Epithelial cell of umbilical artery (primary cell): ENCODE measurements at places on chromosomes 2 and 18. TPM values are rescaled to one million over a fixed set of nuclear protein-coding genes. Genes with fewer than 3 reads are reported as not detected.

Gene KCNG2
- total RNA-seq: not detected in 2 replicates

Gene ASAP2
- total RNA-seq: 41.5 and 52.3 TPM in 2 replicates

Gene CFLAR
- total RNA-seq: 288 and 437 TPM in 2 replicates

Gene INHBB
- total RNA-seq: under 0.01 TPM in 1 of 2 replicates, not detected in the other

Gene FSHR
- total RNA-seq: not detected in 2 replicates

Gene NEMP2
- 2.6 and 6.2 TPM in 2 replicates for total RNA-seq

Gene IL36G
- not detected in 2 replicates for total RNA-seq

Gene IL1RN
- total RNA-seq: not detected in 2 replicates

Gene PDCL3
- 24.4 and 25.8 TPM in 2 replicates for total RNA-seq

Gene DSEL
- total RNA-seq: 6.2 and 7.1 TPM in 2 replicates

Gene SNRNP200
- 38.1 and 46.1 TPM in 2 replicates for total RNA-seq

Gene SERPINE2
- total RNA-seq: 12.7 and 15.8 TPM in 2 replicates

Gene CD8A
- total RNA-seq: not detected in 2 replicates

Gene ARHGAP28
- total RNA-seq: 27.2 and 29.9 TPM in 2 replicates

Gene PLCL1
- total RNA-seq: 10.7 and 11.7 TPM in 2 replicates

Gene ANKRD29
- total RNA-seq: 0.65 TPM in 1 of 2 replicates, not detected in the other

Gene PHLPP1
- total RNA-seq: 2.9 and 4.4 TPM in 2 replicates

Gene GPR55
- total RNA-seq: not detected in 2 replicates

Gene TUBB8B
- not detected in 2 replicates for total RNA-seq

Gene CHST9
- total RNA-seq: not detected in 2 replicates

Gene MYOM1
- 0.32 and 0.91 TPM in 2 replicates for total RNA-seq

Gene CCL20
- total RNA-seq: 0.65 TPM in 1 of 2 replicates, not detected in the other

Gene UGT1A8
- total RNA-seq: not detected in 2 replicates

Gene RAX
- total RNA-seq: not detected in 2 replicates

Gene CCDC178
- 0.65 and 1.2 TPM in 2 replicates for total RNA-seq

Gene TMEM150A
- 7.1 and 7.4 TPM in 2 replicates for total RNA-seq

Gene ECEL1
- total RNA-seq: not detected in 2 replicates

Gene REL
- 3.6 and 7.6 TPM in 2 replicates for total RNA-seq

Gene IL36RN
- not detected in 2 replicates for total RNA-seq

Gene PAIP2B
- 0.32 and 0.91 TPM in 2 replicates for total RNA-seq

Gene MRPL53
- 47.7 and 52.4 TPM in 2 replicates for total RNA-seq

Gene PHOSPHO2
- 2.3 and 2.9 TPM in 2 replicates for total RNA-seq

Gene CD226
- total RNA-seq: under 0.01 TPM in 1 of 2 replicates, not detected in the other

Gene ABCG8
- not detected in 2 replicates for total RNA-seq

Gene SLC4A3
- under 0.01 TPM in 1 of 2 replicates, not detected in the other for total RNA-seq

Gene SLC23A3
- 0.65 and 1.1 TPM in 2 replicates for total RNA-seq

Gene MAP2
- 5.8 and 6.2 TPM in 2 replicates for total RNA-seq

Gene DLGAP1
- not detected in 2 replicates for total RNA-seq

Gene ACADL
- not detected in 2 replicates for total RNA-seq

Gene FOXD4L1
- total RNA-seq: under 0.01 TPM in 1 of 2 replicates, not detected in the other

Gene LOXL3
- total RNA-seq: 2.9 and 4.4 TPM in 2 replicates

Gene FAM110C
- total RNA-seq: not detected in 2 replicates

Gene GREB1L
- total RNA-seq: under 0.01 and 0.32 TPM in 2 replicates

Gene MAL
- not detected in 2 replicates for total RNA-seq

Gene TPO
- total RNA-seq: not detected in 2 replicates

Gene STEAP3
- 2.1 and 6.8 TPM in 2 replicates for total RNA-seq

Gene DES
- under 0.01 and 1.2 TPM in 2 replicates for total RNA-seq

Gene RESP18
- not detected in 2 replicates for total RNA-seq

Gene TNFRSF11A
- total RNA-seq: 2.3 and 9.6 TPM in 2 replicates

Gene PSTPIP2
- 7.4 and 7.8 TPM in 2 replicates for total RNA-seq

Gene ASIC4
- total RNA-seq: not detected in 2 replicates

Gene SERPINB7
- under 0.01 and 0.30 TPM in 2 replicates for total RNA-seq

Gene HOXD12
- not detected in 2 replicates for total RNA-seq

Gene LIMS4
- total RNA-seq: 18.1 and 25.0 TPM in 2 replicates

Gene CCDC68
- total RNA-seq: 0.30 and 1.3 TPM in 2 replicates

Gene GALNT3
- 0.32 TPM in 1 of 2 replicates, not detected in the other for total RNA-seq

Gene HOXD10
- under 0.01 and 0.15 TPM in 2 replicates for total RNA-seq

Gene GAREM2
- total RNA-seq: 0.61 and 0.65 TPM in 2 replicates
